ENCODE measurements at places on chromosomes 3 and 15.

- no peak for DNase-seq
These were observed 1.5 kb upstream of the TMEM212 start for GRCh38 chr3:171841620-171842000.

- no peak for DNase-seq
These were observed 90.5 kb downstream of the MRPL46 start for GRCh38 chr15:88376574-88377174.

DNA sequence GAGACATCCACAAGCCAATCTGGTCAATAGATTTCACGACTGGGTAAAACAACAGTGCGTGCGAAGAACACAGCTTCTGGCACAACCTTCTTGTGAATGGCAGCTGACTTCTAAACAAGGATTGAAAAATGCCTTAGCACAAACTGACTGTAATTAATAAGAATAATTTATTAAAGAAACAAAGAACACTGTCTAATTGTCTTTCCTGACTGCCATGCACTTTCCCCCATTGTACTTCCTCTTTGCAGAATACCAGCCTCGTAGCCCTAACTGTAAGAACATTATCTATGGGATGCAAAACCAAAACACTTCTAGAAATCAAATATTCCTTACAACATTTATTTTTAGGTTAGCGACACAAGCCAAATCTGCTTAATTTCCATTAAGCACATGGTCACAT, 6.5 kb downstream of the FOXP1 start:
- no peak for DNase-seq

- no peak for DNase-seq
These were observed 258.9 kb downstream of the PDZRN3 start for GRCh38 chr3:73365756-73366397.

DNA sequence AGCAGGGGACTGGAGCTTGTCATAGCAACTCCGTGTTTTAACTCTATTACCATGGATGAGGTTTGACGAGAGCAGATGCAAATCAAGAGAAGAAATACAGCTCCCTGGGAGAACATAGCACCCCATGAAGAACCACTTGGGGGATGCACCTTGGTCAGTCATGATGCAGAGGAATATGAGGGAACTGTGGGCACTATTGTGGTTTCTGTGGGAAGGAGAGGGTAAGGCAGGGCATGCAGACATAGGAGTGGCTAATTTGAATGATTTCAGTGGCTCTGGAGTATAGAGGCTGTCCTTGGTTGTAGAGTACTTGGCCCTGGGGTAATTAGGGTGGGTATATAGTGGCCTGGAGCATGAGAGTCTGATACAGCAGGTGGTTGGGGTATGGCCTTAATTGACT, 131.9 kb downstream of the EDEM1 start:
- no peak for DNase-seq

DNA sequence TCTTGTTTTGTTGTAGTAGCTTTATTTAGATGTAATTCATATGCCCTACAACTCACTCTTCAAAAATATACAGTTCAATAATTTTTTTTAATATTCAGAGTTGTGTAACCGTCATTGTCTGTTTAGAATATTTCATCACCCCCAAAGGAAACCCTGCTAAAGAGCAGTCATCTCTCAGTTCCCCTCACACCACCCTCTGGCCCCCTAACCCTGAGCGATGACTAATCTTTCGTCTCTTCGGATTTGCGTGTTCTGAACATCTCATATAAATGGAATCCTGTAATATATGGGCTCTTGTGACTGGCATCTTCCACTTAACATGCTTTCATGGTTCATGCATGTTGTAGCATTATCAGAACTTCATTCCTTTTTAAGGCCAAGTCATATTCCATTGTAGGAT, 183.8 kb downstream of the ATG7 start:
- DNase-seq: no peak

DNA sequence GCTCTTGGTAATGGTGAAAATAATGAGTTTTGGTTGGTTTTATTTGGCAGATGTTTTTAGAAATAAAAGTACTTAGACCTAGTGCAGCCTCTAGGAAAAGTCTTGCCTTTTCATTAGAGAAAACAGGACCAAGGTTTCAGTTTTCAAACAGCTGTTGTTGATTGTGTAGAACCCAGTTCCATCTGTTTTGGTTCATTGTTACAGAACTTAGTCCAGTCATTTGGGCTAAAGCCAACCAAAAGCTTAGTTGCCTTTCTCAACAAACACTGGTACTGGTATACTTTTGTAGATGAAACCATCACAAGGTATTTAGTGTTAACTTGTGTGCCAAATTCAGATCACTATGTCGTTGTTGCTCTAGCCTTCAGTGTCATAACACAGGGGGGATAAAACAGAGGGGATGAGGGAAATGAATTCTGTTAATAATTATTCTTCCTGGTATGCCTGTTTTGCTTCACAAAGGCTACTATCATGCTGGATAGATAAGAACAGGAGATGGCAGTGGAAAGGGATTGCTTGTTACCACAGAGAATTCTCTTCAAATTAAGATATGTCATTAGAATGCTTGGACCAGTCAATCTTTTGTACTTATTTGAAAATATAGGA, 12.6 kb upstream of the APH1B start:
- DNase-seq: peak; percentile 40

GRCh38 chr3:27133060-27133459, 236.1 kb downstream of the NEK10 start:
- no peak for DNase-seq

DNA sequence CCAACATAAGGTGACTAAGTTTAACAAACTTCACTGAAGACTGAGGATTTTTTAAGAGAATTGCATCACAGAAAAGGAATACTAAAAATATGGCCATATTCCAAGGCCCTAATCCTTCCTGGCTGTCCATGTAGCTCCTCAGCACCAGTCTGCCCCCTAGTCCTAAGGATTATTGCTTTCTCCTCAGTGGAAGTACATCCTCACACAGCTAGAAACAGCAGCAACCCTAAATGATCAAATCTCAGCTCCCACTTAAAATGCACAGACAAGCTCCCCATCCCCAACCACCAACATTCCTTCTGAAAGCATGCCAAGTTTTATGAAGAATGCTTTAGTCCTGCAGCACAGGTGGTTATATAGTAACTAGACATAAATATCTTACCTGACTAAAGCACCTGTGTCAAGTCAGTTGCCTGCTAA, 14.7 kb downstream of the ST3GAL6 start:
- DNase-seq: no peak

GRCh38 chr3:113287111-113287802, 75.9 kb downstream of the BOC start:
- no peak for DNase-seq

DNA sequence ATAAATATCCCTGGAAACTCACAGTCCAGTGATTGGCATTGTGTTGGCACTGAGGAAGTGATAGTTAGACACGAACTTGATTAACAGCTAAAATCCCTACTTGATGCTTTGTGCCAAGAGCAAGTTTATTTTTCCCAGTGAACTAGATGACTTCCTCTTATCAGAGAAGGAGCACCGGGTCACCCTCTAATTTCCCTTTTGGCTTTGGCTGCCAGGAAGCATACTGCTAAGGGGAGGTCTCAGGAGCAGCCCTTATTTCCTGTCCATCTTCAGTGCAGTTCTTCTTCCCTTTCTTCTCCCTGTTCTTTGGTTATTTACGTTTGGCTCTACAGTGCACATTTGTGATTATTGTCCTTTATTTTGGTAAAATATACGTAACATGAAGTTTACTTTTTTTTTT, 13.0 kb downstream of the FBLN2 start:
- no peak for DNase-seq

DNA sequence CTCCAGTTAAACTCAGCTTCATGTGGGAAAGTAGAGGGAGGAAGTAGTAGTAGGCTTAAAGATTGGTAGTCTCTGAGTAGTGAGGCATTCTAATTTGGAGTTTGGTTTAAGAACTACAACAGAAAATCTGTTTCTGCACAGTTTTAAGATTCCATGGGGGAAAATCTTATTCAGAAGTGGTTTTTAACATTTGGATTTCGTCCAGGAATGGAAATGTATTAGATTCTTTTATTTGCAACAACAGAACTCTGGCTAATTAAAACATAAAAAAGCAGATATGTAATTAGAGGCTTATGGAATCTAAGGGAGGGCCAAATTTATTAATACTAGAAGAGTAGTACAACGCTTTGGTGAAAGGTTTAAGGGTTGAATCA, 36.0 kb downstream of the NECTIN3 start:
- no peak for DNase-seq

DNA sequence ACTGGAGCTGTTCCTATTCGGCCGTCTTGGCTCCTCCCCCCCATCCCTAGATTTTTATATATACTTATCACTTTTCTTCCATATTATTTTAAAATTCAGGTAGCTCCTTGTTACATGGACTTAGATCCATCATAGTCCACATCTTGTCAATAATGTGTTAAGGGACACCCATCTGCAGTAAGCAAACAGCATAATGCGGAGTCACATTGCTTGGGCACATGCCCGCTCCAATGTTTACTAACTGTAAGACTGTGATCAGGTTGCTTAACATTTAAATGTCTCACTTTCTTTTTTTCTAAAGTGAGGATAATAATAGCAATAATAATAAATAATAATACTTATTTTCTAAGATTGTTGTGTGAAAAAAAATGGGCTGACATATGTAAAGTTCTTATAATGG, 303.2 kb upstream of the SOX14 start:
- no peak for DNase-seq

DNA sequence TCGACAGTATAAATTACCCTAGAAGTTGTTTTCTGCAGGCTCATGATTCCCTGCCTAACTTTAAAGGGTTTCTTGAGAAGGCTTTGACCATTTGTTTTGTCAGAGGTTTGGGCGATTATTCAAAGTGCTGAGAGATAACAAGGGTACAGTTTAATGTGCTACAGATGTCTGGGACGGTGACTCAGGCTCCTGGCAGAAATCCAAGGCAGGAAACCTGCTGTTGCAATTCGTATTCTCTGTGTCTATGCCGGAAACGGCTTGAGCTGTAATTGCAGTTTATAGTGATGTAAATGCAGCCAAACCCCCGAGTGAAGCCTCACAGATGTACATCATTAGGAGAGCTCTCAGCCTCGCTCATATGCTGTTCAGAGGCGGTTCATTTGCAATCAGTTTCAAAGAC, 65.6 kb downstream of the SYNPR start:
- DNase-seq: peak; percentile 81

- peak; percentile 54 for DNase-seq
These were observed 81.5 kb downstream of the TJP1 start for GRCh38 chr15:29740692-29741311.

DNA sequence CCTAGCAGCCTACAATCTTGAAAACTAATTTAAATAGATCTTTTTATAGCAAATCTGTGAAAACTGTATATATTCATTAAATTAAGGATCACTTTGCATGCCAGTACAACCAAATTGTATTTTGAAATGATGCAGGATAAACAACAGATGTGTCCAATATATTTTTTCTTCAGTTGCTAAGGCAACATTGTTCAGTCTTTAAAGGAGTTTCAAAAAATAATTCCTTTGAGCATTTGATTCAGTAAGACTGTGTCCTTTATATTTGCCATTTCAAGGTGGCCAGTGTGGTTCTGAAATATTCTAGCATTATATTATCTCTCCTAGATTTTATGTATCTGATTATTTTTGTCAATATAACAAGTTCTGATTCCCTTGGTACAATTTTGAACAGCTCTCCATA, 254.7 kb downstream of the PLOD2 start:
- no peak for DNase-seq

DNA sequence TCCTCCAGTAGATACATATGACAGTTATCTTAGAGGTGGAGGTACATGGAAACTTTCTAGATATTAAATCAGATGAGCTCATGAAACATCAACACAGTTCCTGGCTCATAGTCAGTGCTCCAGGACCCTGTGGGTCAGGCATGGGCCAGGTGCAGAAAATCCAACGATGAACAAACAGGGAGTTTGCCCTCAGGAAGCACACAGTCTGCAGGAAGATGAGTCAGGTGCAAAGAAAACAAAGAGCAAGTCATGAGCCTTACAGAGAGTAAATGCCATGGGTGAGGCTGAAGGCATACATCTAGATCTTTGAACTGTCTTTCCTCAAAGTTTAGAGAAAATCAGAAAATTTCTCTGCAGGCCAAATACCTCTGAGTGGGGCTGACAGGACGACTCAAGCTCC, 184.2 kb upstream of the TPM1 start:
- no peak for DNase-seq

GRCh38 chr3:60298141-60298540, 953.1 kb downstream of the FHIT start:
- DNase-seq: no peak

GRCh38 chr15:74402873-74403587, 30.7 kb downstream of the SEMA7A start:
- no peak for DNase-seq

DNA sequence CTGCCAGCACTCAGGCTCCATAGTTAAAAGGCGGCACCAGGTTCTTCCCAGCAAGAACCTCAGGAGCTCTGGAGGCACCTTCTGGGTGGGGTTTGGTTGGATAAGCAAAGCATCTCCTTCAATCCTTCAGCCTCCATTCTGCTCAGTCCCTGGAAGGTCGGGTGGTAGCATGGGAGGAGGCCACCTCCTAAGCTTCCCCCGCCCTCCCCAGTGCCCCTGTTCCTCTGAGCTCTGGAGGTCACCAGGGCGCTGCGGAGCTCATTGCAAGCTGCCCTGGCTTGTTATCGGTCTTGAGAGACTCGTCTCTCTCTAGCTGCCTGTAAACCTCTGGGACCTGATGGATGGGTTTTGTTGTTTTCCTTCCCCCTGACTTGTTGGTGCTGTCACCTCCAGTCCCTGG, 124.8 kb downstream of the RPLP1 start:
- no peak for DNase-seq

DNA sequence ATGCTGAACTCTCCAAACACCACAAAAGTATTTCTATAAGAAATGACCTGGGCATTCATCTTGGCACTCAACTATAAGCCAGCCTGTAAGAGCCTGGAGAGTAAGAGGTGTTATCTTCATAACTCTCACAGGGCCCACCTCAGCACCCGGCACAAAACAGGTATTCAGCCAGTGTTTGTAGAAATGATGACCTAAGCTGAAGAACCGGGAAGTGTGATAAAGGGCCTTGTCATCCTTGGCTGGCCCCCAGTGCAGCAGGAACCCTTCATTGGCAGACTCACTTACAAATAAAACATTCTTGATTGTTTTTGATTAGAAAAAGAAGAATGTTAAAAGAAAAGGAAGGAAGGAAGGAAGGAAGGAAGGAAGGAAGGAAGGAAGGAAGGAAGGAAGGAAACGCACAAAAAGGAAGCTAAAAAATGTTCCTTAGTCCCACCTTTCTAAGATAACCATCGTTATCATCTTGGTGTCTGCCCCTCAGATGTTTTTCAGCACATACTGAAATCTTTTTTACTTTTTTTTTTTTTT, 52.1 kb downstream of the DAPK2 start:
- DNase-seq: no peak

Data from SK-N-SH (cell line).